Breast epithelium (tissue), 4 donors: ENCODE measurements at places on chromosomes 6 and 20. TPM values are rescaled to one million over a fixed set of nuclear protein-coding genes. Genes with fewer than 3 reads are reported as not detected.

- no peaks in the 10 kb centered on the region for H3K27me3 ChIP-seq
- H3K36me3 ChIP-seq = no peaks in the 10 kb centered on the region
- no peak for DNase-seq
- H3K27ac ChIP-seq = no peak overlapping the region
- no peak overlapping the region for H3K4me3 ChIP-seq
- H3K4me1 ChIP-seq = no peaks in the 10 kb centered on the region
Measured at GRCh38 chr6:84379142-84379541, 151.7 kb upstream of the CEP162 start.

DNA sequence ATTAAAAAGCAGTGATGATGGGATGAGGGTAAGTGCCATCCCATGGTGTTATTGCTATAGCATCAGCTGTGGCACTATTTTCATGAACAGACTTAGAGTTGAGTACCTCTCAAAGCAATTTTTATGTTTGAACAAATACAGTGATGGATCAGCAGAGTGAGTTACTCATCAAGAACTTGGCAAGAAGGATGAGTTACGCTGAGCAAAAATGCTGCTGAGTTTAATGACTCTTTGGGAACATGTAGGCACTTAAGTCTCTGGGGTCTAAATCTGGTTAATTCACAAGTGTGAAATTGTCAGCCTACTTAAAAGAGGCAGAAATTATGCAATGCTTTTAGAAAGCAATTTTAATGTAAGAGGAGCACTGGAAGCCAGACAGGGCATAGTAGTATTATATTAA, 78.5 kb upstream of the AHI1 start:
- H3K4me3 ChIP-seq = no peak overlapping the region
- H3K27me3 ChIP-seq = no peaks in the 10 kb centered on the region
- H3K27ac ChIP-seq = no peak overlapping the region

DNA sequence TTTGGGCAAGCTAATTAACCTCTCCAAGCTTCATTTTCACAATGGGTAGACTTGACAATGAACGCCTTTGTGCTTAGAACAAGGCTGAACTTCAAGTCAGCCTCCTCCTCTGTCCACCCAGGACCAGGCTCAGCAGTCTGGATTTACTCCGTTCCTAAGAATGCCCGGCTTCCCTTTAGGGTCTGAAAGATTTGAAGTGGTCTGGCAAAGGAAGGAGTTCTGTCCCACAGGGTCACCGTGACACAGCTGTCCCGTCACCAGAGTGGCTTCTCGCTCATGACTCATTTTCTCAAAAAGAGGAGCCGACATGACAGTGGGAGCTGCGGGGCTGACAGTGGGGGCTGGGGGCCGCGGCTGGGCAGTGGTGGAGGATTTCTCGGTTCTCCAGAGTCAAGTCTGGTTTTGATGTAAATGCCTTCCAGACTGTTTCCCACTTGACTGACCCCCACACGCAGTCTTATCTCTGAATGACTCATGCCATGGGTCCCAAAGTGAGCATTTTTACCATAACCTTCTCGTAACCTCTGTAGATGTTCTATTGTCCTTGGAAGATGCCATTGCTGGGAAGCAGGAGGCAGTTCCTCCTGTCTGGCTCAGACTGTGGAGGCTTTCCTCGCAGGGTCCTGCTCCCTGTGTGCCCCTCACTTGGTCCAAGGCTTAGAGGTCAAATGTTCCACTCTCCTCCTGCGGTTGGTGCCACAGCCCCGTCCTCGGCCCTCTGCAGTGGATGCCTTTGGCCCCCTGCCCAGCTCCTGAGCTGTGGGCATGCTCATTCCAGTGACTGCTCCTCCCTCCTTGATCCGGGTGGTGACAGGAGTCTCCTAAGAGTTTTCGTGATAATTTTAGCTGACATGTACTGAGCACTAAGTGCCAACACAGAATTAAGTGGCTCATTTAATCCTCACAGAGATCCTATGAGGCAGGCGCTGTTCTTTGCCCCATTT, 253.1 kb downstream of the FNDC1 start:
- DNase-seq = no peak
- no peak overlapping the region for H3K4me3 ChIP-seq
- H3K27me3 ChIP-seq = no peaks in the 10 kb centered on the region
- H3K4me1 ChIP-seq = no peaks in the 10 kb centered on the region

DNA sequence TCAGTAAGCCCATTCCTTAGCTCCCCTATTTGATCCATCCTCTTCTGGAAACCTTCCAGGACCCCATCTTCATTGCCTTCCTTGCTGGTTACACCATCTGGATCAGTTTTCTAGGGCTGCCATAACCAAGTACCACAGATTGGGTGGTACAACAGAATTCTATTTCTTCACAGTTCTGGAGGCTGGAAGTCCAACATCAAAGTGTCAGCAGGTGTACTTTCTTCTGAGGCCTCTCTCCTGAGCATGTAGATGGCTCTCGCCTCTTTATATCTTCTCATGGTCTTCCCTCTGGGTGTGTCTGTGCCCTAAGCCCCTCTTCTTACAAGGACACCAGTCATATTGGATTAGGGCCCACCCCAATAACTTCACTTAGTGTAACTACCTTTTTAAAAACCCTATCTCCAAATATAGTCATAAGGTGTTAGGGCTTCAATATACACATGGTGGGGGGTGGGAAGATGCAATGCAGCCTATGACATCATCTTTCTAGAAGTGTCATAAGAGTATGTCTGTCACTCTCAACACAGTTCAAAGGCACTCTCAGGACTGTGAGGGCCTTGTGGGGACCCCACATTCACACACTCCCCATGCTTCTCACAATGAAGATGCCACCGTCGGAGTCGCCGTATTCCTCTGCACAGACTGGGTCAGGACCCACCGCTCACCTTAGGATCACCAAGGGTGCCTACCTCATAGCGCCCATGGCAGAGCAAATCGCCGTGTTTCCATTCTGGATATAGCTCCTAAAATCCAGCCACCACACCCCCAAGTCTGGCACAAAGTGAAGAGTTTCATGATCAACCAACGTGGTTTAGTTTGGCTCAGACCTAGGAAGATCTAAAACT, 12.2 kb upstream of the PRND start:
- H3K4me1 ChIP-seq = no peaks in the 10 kb centered on the region
- no peaks in the 10 kb centered on the region for H3K36me3 ChIP-seq
- no peak for DNase-seq
- H3K27me3 ChIP-seq = no peaks in the 10 kb centered on the region
- H3K27ac ChIP-seq = no peak overlapping the region

DNA sequence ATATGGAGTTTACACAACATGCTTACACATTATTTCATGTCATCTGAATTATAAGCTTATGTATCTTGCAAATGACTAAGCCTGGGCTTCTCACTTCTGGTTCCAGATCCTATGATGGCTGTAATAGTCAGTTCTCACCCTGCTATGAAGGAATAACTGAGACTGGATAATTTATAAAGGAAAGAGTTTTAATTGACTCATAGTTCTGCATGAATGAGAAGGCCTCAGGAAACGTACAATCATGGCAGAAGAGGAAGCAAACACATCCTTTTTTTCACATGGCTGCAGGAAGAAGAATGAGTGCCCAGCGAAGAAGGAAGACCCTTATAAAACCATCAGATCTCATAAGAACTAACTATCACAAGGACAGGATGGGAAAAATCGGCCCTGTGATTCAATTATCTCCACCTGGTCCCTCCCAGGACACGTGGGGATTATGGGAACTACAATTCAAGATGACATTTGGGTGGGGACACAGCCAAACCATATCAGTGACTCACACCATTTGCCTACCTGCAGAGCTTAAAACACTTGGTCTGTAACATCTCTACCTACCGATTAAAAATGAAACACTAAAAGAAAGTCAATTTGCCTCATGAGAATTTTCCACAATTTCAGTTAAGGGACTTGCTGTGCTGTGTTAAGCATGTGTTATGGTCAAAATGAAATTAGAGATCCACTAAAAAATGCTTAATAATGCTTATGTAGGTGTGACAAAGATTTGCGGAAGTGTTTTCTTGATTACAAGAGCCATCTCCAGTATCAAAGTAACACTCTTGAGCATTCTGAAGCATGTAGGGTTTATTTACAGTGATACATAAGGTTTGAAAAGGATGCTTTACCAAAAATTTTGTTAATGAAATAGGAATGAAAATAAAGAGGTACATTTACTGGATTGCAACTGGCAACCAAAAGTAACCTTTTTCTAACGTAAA, 2.2 kb upstream of the RWDD1 start:
- no peaks in the 10 kb centered on the region for H3K4me1 ChIP-seq
- DNase-seq = no peak
- H3K36me3 ChIP-seq = no peaks in the 10 kb centered on the region

DNA sequence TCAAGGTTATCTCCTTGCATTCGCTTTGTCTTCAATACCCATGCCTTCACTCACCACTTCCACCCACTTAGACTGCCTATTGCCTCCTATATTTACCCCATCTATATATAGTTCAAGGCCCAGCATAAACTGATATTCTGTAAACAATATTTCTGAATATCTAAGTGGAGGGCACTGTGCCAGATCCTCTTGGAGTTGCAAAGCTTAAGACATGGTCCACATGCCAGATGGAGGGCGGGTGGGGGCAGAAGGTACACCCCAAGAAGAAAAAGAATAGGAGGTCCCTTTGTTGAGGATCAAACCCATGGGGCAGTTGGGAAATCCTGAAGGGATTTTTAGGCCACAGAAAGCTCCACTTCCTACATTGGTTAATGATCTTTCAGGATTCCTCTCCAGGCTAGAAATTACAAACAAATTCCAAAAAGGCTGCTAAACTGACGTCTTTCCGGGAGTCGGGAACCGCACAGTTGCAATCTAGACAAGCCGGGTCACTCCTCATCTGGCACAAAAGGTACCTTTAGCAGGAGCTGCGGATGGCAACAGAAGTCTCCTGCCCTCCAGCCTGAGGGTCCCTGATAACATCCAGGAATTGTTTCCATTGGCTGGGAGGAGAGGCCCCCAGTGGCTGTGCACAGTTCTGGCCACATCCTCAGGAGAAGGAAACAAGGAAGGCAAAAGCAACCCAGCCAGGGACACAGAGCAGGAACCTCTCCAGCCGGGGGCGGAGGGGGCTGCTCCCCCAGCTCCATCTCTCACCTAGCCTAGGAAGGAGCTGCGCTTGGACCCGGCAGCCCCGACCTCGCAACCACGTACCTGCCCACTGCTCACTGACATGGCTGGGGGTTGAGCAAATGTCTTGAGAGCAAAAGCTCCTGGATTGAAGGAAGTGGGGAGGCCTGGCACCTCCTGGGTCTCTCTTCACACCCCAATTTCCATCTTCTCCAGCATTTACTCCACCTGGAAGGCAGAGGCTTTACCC, 5.9 kb upstream of the LPIN3 start:
- H3K27me3 ChIP-seq = no peaks in the 10 kb centered on the region
- peak overlapping the region; percentile 60 for H3K27ac ChIP-seq
- H3K4me1 ChIP-seq = peaks cover 3% of the 10 kb centered on the region
- DNase-seq = no peak
- H3K4me3 ChIP-seq = no peak overlapping the region
- H3K36me3 ChIP-seq = no peaks in the 10 kb centered on the region

DNA sequence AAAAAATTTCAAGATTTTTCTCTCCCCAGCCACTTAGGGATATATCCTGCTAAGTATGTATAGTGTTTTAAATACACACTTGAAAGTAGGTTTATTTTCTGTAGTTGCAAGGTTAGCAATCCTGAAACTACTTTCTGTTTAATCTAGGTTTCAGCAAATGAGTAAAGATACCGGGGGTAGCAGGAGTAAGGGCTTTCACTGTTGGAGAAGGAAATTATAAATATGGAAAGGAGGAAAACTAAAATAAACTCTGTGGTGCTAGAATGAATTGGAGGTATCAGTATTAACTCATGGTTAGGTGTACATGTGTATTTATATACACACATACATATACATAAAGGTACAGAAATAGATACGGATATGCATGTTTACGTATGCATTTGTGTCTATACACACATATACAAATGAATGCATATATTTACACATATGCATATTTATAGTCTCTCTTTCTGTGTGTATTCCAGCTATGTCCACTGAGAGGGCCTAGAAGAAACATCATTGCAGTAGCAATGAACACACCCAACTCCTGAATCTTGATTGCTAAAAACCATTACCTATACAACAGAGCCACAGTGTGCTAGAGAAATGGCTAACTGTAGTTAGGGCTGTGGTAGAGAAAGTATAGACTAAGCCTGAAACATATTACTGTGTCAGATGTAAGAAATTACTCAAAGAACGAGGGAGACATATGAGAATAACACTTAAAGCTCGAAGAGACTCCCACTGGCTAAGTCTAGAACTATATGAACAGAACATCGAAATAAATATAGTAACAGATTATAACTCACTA, 95.9 kb upstream of the EMILIN3 start:
- DNase-seq = no peak
- H3K27ac ChIP-seq = no peak overlapping the region
- no peaks in the 10 kb centered on the region for H3K36me3 ChIP-seq
- no peaks in the 10 kb centered on the region for H3K4me1 ChIP-seq

DNA sequence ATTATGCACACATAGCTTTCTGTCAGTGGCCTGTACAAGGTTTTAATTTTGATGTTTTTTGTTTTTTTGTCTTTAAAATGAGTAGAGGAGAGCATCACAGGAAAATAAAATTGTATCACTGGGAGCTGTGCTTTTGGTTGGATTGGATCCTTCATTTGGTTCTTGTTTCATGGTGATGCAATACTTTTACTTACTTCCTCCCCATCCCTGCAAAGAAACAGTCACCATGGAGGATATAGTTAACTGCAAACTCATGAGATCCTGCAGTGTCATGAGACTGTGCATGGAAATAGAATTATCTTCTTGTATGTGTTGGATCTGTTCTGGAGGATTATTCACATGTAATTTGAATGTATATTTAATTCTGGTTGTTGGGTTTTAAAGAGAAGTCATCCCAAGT, 122.3 kb downstream of the JARID2 start:
- H3K36me3 ChIP-seq = no peaks in the 10 kb centered on the region
- H3K4me3 ChIP-seq = no peak overlapping the region

The GNAS-AS1 gene
- 1.5 TPM for total RNA-seq

DNA sequence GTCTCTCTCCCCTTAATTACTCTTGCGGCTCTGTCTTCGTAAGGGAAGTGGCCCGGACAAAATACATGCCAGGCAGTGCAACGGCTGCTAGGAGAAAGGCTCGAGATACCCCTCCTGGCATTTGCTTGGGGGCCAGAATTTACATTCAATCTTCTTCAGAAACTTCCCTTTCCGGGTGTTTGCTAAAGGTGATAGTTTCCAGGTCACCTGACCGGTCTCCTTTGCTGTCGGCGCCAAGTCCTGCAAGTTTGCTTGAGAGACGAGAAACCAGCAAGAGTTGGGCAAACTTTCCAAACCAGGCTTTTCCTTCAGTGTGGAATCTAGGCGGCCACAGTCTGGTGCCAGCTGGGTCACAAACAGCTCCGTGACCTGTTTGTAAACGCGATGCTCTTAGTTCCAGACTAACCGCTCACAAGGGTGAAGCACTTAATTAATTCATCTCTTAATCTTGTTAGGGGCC, 563 bp upstream of the SRSF3 start:
- H3K4me1 ChIP-seq = no peaks in the 10 kb centered on the region
- H3K27ac ChIP-seq = peak overlapping the region; percentile 100
- H3K36me3 ChIP-seq = no peaks in the 10 kb centered on the region
- peak; percentile 80 for DNase-seq
- H3K4me3 ChIP-seq = peak overlapping the region; percentile 72

- H3K4me3 ChIP-seq = no peak overlapping the region
- no peaks in the 10 kb centered on the region for H3K27me3 ChIP-seq
- DNase-seq = no peak
- no peak overlapping the region for H3K27ac ChIP-seq
- H3K4me1 ChIP-seq = no peaks in the 10 kb centered on the region
- no peaks in the 10 kb centered on the region for H3K36me3 ChIP-seq
Measured at GRCh38 chr6:63940056-63940455, 304.5 kb downstream of the PHF3 start.

GRCh38 chr20:19376451-19377229, 164.2 kb downstream of the SLC24A3 start:
- no peak for DNase-seq
- no peaks in the 10 kb centered on the region for H3K36me3 ChIP-seq
- no peak overlapping the region for H3K27ac ChIP-seq
